ENCODE measurements at places on chromosomes 1 and 21.

DNA sequence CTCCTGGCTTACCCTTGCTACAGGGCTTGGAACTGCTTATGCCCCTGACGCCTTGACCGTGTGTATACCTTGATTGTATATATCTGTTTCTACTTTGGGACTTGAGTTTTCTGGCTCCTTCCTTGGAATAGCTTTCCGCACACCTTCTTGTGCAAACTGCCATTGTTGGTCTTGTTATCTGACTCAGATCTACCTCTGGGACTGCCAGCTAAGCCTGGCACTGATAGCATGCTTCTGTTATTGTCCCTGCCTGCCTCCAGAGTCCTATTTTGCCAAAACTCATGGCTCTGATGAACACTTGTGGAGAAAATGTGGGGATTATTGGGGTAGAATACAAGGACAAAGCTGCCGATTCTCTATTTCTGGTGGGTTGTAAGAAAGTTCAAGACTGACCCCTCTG, 15.4 kb downstream of the FMOD start:
- DNase-seq, result no peak

DNA sequence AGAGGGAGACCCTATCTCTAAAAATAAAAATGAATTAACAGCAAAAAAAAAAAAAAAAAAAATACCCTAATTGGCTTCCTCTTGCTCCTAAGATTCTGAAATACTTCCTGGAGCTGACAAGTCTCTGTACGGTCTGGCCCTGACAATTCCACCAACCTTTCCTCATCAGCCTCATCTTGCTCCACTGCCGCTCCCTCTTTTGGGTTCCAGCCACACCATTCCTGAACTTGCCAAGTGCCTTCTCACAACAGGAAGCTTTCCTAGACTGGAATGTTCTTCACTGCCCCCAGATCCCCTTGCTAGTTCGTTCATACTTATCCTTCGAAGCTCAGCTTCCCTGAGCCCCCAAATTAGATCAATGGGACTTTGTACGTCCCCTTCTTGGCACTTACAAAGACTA, 37.0 kb downstream of the AKNAD1 start:
- no peak for DNase-seq

GRCh38 chr1:156119503-156120209, 5.1 kb downstream of the LMNA start:
- DNase-seq, result peak; percentile 16

DNA sequence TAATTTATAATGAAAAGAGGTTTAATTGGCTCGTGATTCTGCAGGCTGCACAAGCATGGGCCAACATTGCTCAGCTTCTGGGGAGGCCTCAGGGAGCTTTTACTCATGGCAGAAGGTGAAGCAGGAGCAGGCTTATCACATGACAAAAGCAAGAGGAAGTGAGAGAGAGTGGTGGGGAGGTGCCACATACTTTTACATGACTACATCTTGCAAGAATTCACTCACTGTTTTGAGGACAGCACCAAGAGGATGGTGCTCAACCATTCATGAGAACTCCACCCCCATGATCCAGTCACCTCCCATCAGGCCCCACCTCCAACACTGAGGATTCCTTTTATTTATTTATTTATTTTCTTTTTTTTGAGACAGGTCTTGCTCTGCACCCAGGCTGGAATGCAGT, 5.5 kb upstream of the PLEKHM2 start:
- no peak for DNase-seq

DNA sequence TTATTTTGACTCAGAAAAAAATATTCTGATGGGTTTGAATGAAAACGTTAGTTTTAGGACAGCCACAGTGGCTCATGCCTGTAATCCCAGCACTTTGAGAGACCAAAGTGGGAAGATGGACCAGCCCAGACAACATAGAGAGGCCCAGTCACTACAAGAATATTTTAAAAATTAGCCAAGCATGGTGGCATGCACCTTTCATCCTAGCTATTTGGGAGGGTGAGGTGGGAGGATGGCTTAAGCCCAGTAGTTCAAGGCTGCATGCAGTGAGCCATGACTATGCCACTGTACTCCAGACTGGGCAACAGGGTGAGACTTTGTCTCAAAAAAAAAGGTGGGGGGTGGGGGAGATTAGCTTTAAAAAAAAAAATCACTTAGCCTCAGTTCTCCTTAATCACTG, 127.5 kb downstream of the LBR start:
- no peak for DNase-seq

GRCh38 chr1:208045463-208046260, 134.7 kb upstream of the CD34 start:
- DNase-seq, result no peak

DNA sequence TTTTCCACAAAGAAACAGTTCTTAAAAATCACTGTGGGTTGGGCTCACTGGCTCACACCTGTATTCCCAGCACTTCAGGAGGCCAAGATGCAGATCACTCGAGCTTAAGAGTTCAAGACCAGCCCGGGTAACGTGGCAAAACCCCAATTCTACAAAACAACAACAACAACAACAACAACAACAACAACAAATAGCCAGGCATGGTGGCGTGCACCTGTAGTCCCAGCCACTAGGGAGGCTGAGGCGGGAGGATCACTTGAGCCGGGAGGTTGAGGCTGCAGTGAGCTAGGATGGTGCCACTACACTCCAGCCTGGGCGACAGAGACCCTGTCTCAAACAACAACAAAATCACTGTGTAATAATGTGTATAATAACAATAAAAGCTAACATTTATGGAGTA, 40.8 kb downstream of the CDCP2 start:
- no peak for DNase-seq

DNA sequence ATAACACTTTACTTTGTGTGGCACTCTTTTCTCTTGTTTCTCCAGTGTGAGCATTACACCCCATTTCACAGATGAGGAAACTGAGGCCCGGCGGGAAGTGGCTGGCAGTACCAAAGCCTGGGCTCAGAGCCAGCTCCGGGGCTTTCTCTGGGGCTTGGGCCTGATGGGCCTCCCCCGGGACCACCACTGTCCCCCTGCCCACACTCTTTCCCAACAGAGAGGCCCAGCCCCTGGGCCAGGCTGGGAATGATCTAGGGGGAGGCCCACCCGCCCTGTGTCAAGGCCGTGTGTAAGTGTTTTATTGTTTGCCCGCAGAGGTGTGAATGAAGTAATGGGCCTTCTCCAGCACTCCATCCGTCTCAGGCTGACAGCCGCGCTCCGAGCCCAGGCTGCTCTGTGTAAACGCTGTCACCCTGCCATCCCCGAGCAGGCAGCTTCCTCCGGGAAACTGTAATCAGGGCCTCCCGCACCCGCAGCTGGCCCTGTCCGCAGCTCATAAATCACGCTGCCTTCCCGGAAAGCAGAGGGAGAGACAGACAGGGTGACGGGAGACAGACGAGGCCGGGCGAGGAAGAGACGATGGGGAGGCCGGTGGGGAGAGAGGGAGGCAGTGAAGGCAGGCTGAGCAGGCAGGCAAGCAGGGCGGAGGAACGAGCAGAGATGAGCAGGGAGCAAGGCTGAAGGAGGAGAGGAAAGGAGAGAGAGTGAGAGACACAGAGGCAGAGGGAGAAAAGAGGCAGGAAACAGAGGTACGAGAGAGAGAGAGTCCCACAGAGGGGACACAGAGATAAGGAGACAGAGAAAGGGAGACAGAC, 109.7 kb upstream of the ZBTB40 start:
- peak; percentile 93 for DNase-seq

GRCh38 chr1:36080801-36081200, 3.1 kb upstream of the TEKT2 start:
- no peak for DNase-seq

- peak; percentile 65 for DNase-seq
Observed at GRCh38 chr1:116268211-116268610, 104.8 kb upstream of the ATP1A1 start.

DNA sequence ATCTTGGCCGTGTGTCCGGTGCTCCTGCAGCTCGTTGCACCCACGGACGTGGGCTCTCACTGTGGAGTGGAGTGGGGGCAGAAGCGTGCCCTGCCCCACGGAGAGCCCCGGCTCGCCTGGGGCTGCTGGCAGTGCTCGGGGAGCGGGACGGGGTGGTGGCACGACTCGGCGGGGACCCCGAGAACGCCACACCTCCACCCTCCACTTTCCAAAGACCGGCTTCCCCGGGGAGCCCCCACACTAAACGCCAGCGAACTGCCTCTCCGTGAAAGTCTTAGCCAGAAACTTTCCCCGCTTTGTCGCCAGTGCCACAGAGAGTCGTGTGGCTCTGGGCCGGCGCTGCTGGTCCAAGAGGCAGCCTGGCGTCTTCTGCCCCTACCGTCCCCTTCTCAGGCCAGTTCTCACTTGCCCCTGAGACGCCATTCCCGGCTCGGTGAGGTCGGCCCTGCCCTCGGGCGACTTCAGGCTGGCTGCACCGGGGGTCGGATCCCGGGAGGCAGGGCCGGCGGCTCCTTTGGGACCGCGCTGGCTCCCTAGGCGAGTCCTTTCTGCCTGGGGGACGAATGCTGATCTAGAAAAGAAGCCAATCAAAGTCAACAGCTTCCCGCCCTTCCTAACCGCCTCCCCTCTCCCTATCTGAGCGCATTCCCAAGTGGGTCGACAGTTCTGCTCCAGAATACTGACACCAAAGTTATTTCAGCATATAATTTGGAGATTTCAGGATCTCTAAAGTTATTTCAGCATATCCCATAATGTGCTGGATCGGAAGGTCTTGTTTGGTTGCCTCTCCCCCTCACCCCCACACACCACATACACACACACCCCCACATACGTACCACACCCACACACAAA, 2.6 kb upstream of the SAMD13 start:
- DNase-seq, result peak; percentile 10

- no peak for DNase-seq
Observed at GRCh38 chr1:108072212-108072611, 107.2 kb upstream of the VAV3 start.

- DNase-seq, result no peak
Observed at GRCh38 chr1:207579436-207579799, 65.5 kb upstream of the CR1L start.

- peak; percentile 5 for DNase-seq
Observed at GRCh38 chr1:55071477-55071876, 32.1 kb downstream of the PCSK9 start.

DNA sequence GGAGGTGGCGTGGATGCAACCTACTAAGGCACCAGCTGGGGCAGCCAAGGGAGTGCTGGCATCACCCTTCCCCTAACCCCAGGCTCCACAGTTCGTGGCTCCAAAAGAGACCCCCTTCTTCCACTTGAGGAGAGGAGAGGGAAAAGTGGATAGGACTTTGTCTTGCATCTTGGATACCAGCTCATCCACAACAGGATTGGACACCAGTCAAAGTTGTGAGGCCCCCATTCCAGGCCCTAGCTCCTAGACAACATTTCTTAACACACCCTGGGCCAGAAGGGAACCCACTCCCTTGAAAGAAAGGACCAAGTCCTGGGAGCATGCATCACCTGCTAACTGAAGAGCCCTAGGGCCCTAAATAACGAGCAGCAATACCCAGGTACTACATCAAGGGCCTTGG, 372.6 kb upstream of the PLXNA2 start:
- no peak for DNase-seq

GRCh38 chr1:113283914-113284313, 106.4 kb upstream of the MAGI3 start:
- DNase-seq, result no peak

- no peak for DNase-seq
Observed at GRCh38 chr1:107413546-107413945, 272.7 kb downstream of the NTNG1 start.

DNA sequence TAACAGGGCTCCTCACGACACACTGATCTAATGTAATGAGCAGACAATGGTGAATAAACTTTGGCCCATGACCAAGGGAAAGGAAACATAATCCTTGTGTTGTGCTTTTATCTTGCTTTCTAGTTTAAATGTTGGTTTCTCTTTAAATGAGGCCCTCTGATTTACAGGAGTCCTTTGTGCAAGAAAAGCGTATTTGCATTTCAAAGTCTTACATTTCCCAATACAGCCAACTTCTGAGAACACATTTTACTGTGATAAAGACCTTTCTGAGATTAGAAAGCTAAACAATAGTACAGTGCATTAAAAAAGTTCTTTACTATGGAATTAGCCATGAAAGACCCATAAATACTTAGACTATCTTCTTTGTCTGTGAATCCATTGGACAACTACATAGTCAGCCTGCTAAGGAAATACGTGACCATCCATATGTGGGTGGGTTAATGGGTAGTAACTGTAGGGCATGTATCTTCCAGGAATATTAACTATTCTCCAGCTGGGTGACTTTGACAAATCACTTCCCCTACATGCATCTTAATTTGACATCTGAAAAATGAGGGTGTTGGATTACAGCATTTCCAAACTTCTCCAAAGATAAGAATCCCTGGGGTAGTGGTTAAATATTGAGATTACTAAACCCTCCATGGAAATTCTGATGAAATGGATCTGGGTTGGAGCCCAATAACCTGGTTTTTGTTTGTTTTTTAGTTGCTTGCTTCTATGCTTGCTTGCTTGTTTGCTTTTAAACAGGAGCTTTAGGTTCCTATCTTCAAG, 50.3 kb upstream of the USP1 start:
- no peak for DNase-seq

DNA sequence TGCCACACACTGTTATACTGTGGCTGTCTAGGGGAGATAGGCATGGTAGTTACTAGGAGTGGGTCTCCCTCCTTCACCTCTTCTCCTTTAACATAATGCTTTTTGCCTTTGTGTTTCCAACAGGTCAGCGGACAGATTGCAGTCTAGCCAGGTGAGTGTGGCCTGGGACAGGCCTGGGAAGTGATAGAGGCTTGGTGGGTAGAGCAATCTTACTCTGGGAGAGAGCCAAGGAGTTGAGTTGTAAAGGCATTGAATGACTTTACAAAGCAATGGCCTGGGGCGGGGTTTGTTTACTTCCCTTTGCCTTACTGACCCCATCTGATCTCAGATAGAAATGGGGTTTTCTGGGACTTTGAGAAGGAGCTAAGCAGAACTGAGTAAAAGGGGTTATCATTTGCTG, 51.0 kb upstream of the IKBKE start:
- no peak for DNase-seq

DNA sequence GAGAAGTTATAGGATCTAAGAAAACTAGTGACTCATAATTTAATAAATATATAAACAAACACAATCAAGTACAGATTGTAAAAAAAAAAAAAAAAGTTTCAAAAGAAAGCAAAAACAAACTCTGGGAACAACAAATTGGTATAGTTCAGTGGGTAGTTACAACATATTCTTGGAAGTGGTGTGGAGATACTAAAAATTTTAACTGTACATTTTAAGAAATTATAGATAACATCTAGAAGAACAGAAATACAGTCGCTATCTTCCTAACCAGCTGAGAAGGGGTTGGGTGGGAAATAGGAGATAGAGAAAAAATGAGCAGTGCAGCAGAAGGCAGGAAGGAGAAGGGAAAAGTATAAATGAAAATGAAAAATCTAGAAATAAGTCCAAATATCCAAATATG, 70.5 kb downstream of the LRRC8C start:
- no peak for DNase-seq

Data from SHP77 treated with DMSO at 0.1 percent for 48 hours (cell line).